ENCODE measurements at places on chromosomes 6 and 20. TPM values are rescaled to one million over a fixed set of nuclear protein-coding genes. Genes with fewer than 3 reads are reported as not detected.

Gene SYCP2L
- 0.09 TPM for total RNA-seq

Gene C2
- total RNA-seq: 5.4 TPM

Gene PTCRA
- not detected for total RNA-seq

Gene TINAG
- total RNA-seq: not detected

Gene TCP11
- not detected for total RNA-seq

Gene CST2
- 0.71 TPM for total RNA-seq

Gene SIRPD
- not detected for total RNA-seq

Gene NANP
- total RNA-seq: 6.3 TPM

Gene RSPO3
- total RNA-seq: 17.4 TPM

Gene TSHZ2
- total RNA-seq: 0.43 TPM

Gene POPDC3
- total RNA-seq: 8.2 TPM

Gene BCAS1
- 0.09 TPM for total RNA-seq

Gene MUCL3
- total RNA-seq: not detected

Gene PMEPA1
- total RNA-seq: 1.3 TPM

Gene MCUR1
- total RNA-seq: 6.7 TPM

Gene TUBB2A
- total RNA-seq: 59.2 TPM

Gene KCNK15
- 0.28 TPM for total RNA-seq

Gene WFDC2
- not detected for total RNA-seq

Gene DDO
- 1.3 TPM for total RNA-seq

Gene CYP24A1
- 0.28 TPM for total RNA-seq

Gene MUC21
- not detected for total RNA-seq
